BJ (cell line): ENCODE measurements at places on chromosomes 12 and 14. TPM values are rescaled to one million over a fixed set of nuclear protein-coding genes. Genes with fewer than 3 reads are reported as not detected.

GRCh38 chr12:100867639-100868393 is 73.2 kb downstream of the ANO4 start:
- DNase-seq: no peak

DNA sequence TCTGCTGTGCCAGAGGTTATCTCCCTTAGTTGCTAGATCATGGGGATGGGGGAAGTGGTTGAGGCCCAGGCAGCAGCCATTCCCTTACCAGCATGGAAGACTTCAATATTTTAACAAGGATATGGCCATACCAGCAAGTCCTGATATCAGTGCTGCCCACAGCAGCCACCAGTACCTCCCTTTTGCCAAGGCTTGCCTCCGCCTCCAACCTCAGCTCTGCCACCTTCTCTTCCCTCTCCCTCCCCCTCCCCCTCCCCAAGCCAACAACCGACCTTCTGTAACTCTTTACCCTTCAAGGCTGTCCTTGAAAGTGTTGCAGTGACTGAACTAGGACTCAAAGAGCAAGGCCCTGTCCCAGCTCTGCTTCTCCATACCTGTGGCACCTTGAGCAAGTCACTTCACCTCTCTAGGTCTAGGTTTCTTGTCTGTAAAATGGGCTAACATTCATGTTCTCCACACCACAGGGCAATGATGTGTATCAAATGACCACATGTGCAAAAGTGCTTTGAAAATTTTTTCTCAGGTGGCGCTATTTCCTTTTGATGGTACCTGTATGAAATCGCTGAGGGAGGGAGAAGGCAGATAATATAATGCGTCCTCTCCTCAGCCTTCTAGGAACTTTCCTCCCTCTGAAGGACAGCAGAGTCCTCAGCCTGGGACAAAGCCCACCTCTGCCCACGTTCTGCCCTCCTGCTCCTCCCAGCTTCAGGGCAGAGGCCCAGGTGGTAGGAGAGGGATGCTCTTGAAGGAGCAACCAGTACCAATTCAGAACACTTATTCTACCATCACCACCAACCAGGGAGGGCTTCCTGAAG is 14.7 kb downstream of the PLEKHG6 start:
- DNase-seq: no peak

VRTN gene
- polyA plus RNA-seq: not detected in 2 replicates

PZP gene
- polyA plus RNA-seq: not detected in 2 replicates

DNA sequence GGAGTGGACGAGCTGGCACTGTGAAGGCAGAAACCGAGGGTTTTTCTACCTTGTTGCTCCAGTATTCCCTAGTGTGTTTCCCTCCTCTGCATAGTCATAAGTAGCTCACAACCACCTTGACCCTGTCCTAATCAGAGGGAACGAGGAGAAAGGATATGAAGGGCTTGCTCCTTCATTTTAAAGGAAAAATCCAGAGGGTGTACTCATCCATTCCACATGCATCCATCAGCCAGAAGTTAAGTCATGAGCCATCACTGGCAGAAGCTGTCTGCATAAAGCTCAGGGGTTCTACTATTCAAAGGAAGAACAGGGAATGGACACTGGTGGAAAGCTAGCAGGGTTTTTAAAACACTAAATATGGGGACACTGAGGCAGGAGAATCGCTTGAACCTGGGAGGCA is 84.3 kb upstream of the FOXN3 start:
- DNase-seq: no peak

GRCh38 chr12:21678959-21679358 is 21.3 kb upstream of the LDHB start:
- DNase-seq: no peak

DNA sequence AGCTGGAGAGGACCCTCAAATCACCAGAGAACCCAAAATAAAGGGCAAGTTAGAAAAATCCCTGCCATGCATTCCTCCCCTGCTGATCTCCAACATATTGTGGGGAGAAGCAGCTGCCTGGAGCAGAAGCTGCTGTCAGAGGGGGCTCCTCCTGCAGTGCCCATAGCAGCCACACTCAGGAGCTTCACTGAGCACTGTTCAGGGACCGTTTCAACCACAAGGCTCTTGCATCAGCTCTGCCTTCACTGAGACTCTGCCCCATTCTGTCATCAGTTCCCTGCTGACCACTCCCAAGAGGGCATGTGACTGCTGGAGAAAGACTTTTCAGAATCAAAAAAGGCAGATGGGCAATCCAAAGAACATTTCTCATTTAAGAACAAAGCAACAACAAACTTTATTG is 392.7 kb downstream of the GALC start:
- no peak for DNase-seq

DNA sequence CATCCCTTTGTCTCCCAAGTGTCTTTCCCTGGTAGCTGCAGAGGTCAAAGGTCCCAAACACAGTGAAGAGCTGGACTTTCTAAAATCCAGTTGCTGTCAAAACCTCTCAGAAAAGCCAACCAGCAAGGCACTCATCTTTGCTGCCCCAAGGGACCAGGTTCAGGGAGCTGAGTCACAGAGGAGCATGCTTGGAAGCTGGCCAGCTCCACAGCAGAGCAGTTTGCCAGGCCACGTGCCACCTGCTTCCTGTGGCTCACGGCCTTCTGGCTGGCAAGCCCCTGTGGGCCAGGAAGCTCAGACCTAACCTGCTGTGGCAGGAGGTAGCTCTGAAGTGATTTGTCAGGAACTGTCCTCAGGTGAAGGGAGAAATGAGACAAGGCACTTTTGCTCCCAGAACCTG is 3.6 kb downstream of the ISCU start:
- DNase-seq: no peak

GRCh38 chr12:25853316-25854095 is 105.0 kb upstream of the RASSF8 start:
- DNase-seq: no peak

NKX2-1 gene
- polyA plus RNA-seq: not detected in 2 replicates

DNA sequence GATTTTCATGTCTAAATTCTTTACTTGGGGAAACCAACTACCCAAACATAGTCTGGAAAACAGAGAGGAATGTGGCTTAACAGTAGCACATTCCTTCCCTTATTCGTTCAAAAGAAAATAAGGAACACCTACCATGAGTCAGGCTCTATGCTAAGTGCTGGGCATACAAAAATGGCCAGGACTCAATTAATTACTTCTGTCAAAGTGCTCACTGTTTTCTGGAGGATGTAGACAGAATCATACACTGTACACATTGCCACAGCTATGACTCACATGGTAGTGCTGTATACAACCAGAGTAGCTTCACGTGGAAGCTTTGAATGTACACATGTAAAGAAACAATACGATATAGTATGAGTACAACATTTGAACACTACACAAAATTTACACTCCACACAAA is 50.1 kb downstream of the SLC25A21 start:
- no peak for DNase-seq

- no peak for DNase-seq
These were observed 1.6 kb downstream of the ZFYVE26 start for GRCh38 chr14:67814821-67815220.

GRCh38 chr12:39931231-39931630 is 174.7 kb downstream of the SLC2A13 start:
- DNase-seq: no peak

AQP5 gene
- not detected in 2 replicates for polyA plus RNA-seq

TRPV4 gene
- 7.4 and 13.4 TPM in 2 replicates for polyA plus RNA-seq

DNA sequence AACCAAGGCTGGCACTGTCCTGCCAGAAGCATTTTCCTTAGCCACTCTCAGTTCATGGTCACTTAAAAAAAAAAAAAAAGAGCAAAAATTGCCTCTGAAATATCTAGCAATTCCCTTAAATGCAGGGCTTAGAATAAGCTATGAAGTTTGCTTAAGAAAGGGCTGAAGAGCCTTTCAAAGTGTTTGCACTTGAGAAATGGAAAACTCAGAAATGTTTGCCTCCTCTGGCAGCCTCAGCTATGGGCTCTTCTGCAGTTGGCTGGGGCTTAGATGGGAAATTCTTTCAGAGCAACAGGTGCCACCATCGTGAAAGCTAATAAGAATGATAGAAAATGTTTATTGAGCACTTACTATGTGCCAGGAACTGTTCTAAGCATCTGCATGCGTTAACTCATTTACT is 48.5 kb upstream of the TSPAN11 start:
- DNase-seq: no peak

- DNase-seq: no peak
These were observed 304.9 kb downstream of the ZFP36L1 start for GRCh38 chr14:68487805-68488590.

DNA sequence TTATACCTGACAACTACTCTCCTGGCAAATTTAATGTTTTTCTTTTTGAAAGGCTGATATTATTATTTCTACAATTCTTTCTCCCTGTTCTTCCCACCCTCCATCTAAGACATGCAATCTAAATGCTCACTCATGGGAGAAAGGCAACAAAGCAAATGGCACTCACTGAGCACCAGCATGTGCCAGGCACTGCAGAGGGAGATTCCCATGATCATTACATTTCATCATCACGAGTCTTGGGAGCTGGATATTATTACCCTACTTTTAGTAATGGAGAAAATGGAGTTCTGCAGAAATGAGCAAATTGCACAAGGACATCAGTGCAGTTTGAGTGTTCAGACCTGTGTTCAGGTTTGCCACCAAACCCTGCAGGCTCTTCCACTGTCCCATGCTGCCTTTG is 27.9 kb downstream of the PPM1H start:
- DNase-seq: no peak

KRT86 gene
- polyA plus RNA-seq: 1.5 and 2.5 TPM in 2 replicates

ABHD12B gene
- polyA plus RNA-seq: not detected in 2 replicates

GRCh38 chr14:36756226-36756625 is 94.6 kb downstream of the PAX9 start:
- no peak for DNase-seq

DNA sequence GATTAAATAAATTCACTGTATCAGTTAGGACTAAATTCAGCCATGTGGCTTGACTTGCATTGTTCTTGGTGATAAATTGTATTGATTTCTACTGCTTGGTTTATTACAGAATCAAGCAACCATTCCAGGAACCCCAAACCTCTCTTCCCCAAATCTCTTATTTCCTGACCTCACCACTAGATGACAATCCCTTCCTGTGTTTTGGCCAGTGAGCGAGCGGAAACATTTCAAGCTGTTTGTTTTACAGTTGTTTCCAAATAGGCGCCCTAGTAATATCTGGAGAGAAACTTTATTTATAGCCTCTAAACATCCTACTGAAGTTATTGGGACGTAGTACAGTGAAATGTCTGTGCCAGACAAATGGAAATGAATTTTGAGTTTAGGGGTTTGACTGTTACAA is 161.1 kb downstream of the SNAPC1 start:
- no peak for DNase-seq

GRCh38 chr14:96042248-96042930 is 3.2 kb downstream of the C14orf132 start:
- DNase-seq: peak; percentile 38
